Activated CD4-positive, alpha-beta T cell treated with anti-CD3 and anti-CD28 coated beads, Interleukin-2, amount 10 ng/mL, durations not matched to agents 24 days and 14 days (primary cell): ENCODE measurements at places on chromosomes 3 and 15. TPM values are rescaled to one million over a fixed set of nuclear protein-coding genes. Genes with fewer than 3 reads are reported as not detected.

DNA sequence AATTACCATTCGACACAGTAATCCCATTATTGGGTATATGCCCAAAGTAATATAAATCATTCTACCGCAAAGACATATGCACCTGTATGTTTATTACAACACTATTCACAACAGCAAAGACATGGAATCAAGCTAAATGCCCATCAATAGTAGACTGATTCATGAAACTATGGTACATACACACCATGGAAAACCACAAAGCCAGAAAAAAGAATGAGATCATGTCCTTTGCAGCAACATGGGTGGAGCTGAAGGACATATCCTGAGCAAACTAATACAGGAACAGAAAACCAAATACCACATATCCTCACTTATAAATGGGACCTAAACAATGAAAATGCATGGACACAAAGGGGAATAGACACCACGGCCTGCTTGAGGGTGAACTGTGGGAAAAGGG is 11.1 kb upstream of the MCF2L2 start:
- DNase-seq, result no peak

DNA sequence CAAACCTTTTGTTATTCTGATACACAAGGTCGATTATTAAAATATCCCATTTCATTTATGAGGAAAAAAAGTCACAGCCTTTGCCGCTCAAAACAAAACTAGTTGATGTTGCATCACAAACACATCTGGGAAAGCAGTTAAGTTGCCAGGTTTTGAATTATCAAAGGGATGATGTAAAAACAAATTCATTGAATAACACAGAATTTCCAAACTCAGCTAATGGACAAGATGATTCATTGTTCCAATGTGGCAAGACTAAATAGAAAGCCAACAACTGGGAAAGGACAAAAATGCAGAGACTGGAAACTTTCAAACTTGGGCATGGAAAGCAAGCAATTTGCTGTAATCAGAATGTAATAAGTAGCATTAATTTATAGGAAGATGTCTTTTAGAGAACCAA is 610.0 kb upstream of the ZNF385D start:
- no peak for DNase-seq

- DNase-seq, result peak; percentile 77
These were observed 8.5 kb upstream of the ILDR1 start for GRCh38 chr3:122030381-122031122.

- DNase-seq, result no peak
These were observed 21.8 kb upstream of the SLC41A3 start for GRCh38 chr3:126105691-126106187.

- DNase-seq, result peak; percentile 83
These were observed 14.2 kb downstream of the CIB1 start for GRCh38 chr15:90219421-90220141.

ROBO1 gene
- total RNA-seq, result 0.05 and 0.21 TPM in 2 replicates

DNA sequence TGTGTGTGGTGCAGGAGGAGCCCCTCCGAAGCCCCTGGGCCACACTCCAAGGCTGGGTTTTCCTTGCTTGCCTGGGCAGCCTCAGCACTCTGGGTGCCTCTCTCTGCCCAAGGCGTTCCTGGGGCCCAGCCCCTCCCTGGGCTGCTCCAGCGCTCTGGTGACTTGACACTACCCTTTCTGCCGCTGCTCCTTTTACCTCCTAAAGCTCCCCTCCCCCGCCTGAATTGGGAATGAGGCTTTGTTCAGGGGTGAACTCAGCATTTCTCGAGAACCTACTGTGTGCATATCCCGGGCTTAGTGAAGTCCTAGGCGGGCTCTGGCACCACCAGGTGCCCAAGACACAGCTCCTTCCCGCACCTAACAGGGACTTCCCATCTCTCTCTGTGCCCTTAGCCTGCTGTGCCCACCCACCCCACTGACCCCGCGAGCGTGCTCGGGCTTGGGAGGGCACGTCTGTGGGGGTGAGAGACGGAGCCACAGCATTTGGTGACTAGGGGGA is 1.2 kb upstream of the BAHD1 start:
- peak; percentile 67 for DNase-seq
